ENCODE measurements at places on chromosomes 16 and 17.

DNA sequence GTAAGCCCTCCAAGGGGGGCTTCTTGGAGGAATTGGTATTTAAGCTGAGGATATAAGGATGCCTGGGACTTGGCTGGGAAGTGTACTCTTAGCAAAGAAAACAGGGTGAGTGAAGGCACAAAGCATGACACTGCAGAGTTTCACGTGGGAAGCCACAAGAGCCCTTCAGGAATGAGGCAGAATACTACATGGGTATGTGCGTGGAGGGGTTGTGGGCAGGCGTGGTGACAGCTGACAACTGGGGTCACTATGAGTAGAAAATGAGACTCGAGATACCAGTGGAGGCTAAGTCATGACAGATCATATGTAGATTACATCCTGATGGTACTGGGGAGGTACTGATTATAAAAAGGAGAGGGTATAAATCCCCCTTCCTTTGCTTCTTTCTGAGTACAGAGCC is 78.1 kb upstream of the XYLT1 start:
- no peak for DNase-seq

DNA sequence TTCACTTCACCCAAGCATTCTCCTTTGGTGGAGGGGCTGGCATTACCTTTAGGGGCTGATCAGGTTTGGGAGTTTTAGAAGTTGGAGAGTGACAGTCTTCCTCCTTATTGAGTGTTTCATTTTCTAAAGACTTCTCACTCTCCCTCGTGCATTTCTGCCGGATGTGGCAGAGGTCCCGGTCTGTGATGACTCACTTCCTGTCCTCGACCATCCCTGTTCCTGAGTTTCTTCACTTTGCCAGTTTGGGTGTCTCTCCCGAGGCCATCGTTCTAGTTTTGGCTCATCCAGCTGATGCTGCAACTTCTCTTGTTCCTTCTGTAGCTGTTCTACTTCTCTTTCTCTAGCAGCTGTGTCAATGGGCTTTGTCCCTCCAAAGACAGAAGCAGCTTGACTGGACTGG is 104.3 kb downstream of the PHKB start:
- peak; percentile 27 for DNase-seq

DNA sequence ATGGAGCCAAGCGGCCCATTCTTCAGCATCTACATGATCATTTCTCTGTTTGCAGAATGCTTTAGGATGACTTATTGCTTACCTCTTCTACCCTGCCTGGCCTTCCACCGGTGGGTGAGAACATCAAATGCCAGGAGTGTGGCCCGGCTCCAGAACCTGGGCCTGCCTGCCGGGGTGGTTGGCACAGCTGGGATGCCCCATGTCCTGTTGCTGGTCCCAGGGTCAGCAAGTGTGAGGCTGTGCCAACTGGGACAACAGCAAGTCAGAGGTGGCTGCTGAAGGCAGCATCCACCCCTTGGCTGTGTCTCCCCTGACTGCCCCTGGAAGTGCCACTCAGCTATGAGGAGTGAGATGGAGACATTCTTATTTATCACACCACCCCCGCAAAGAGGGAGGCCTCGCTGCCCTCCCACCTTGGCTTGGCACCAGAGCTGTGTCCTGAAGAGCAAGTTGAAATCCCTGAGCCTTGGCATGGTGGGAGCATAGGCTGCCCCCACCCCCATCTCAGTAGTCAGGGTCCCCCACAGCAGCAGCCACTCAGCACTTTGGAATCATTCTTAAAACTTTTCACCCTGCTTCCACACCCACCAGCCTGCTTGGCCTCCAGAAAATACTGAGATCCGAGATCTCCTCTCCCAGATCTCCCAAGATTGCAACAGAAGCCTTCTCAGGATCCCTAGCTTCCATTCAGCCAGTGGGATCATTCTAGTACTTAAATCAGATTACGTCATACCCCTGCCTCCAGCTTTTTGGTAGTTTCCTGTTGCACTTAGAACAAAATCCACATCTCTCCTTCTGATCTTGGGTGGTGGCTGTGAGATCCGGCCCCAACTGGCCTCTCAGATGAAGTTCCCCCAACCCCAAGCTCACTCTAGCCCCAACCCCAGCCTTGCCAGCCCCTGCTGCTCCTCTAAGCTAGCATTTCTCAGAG is 127.5 kb downstream of the SOCS1 start:
- no peak for DNase-seq

DNA sequence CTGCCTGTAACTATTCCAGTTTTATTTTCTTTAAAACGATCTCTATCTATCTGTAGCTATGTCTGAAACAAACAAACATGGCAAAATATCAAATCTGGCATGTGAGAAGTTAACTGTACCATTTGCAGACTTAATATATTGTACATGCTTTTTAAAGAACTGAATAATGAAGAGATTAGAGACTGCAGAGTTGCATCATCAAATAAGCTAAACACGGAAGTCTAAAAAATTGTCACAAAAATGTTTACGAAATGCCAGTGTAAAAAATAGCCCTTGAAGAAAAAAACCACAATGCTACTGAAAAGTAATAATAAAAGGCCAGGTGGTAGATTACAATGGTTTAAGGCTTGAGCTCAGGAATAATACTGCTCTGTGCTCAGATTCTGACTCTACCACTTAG is 43.1 kb downstream of the HS3ST3A1 start:
- no peak for DNase-seq

GRCh38 chr16:4290236-4290830 is 17.5 kb upstream of the TFAP4 start:
- DNase-seq, result no peak

Measured in activated naive CD4-positive, alpha-beta T cell treated with Interleukin-2 at 50 U/mL for 16 hours (primary cell).